ENCODE measurements at places on chromosomes 3 and 15.

DNA sequence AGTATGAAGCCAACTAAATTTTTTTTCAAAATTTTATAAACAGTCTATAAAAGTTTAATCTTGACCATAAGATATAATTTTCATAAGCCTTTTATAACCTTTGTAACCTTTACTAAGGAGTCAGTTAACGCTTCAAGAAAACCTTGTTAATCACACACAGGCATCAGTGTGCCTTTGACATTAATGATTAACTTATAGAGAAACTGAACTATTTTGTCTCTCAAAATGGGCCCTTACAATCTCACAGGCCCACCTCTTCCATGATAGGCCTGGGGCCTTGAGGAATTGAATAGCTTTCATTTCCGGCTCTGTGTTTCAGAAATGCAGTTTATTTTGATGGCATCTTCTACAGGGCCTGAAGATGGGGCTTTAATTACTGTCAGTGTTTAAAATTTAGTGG, 70.1 kb downstream of the CD200 start:
- DNase-seq, result no peak

GRCh38 chr15:101496198-101496986, 6.9 kb upstream of the PCSK6 start:
- no peak for DNase-seq

DNA sequence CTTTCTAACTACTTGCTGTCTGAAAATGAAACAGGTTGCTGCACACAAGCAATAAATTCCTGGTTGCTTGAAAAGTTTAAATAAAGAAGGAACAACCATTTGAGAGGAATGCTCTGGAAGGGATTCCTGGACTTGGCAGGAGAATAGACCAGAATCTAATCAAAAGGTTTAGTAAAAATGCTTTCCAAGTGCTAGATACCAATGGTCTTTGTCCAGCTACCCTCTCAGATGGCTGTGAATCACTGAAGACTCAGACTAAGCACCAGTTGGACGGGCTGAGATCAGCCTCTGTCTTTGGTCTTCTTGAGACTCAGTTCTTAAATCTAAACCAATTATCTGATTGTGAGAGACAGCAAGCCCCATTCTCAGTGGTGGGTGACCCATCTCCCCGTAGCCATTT, 27.7 kb upstream of the LPP start:
- DNase-seq, result peak; percentile 40

DNA sequence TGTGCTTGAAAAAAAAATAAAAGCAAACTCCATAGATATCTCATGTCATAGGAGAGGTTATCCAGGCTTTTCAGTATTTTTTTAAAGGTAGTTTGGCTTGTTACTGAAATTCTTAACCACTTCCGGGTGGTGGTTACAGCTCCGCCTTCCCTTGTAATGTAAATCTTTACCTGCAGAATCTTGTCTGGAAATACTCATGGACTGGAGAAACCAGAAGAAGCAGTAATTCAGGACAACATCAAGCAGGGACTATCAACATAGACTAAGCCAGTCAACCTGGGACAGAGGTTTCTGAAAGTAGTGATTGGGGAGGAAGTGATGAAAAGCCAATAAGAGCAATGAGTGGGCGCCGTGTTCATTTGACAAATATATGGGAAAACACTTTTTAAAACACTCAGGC, 78.9 kb upstream of the SKOR1 start:
- no peak for DNase-seq

DNA sequence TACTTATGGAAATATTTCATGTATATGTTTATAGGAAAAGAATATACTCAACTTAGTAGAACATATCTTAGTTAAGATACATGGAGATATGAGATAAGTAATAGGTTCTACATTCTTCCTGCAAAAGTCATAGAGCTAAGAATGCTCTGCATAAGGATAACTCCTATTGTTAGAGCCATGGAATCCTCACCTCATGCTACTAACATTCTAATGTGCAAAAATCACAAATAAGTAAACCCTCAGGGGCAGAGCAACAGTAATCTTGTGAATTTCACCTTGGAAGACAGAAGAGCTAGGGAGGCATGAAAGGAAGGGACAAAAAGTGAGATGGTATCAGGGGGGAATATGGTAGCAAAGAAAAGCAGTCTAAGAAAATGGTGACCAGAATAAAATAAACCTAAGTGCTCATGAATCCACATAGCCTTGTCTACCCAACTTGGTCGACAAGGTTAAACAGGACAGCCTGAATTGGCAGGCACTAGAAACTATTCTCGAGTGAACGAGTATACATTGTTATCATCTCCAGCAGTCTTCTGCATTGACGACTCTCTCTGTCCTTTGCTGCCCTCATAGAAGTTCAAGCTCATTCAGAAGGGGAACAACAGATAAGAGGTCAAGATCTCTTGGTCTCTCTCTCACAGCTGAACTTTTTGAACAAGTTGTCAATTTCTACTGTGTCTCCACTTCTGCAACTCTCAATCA, 52.8 kb downstream of the XRN1 start:
- DNase-seq, result no peak

GRCh38 chr3:20905210-20905805, 719.3 kb upstream of the SGO1 start:
- DNase-seq, result no peak

- no peak for DNase-seq
Observed at GRCh38 chr15:60130398-60130797, 126.3 kb downstream of the FOXB1 start.

DNA sequence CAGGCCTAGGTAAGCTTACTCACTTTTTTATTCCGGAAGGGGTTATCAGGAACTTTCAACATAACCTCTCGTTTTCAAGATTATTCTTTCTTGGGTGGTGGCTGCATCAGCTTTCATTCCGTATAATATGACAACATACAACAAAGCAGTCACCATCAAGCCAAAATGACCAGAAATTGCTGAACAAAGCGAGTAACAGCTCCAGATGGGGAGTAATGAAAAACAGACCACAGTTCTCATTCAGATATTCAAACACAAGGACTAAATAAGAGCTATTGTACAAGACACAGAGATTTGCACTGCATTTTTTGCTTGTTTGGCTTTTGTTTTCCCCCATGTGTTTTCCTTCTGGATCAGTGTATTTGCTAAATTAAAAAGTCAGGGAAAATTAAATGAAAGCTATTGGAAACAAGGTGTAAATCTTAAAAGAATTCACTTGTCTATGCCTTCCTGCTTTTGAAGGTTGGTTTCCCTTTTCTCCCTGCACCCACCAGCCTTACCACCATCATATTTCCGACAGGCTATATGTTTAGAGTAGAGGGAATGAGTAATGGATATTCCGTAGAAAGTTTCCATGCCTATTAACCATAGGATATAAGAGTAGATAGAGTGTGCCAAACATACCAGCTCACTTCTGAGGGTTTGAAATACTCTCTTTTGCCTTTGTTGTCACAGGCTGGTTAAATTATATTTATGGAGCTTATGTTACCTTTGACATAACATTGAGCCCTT, 213.6 kb downstream of the RBMS3 start:
- DNase-seq, result peak; percentile 56

DNA sequence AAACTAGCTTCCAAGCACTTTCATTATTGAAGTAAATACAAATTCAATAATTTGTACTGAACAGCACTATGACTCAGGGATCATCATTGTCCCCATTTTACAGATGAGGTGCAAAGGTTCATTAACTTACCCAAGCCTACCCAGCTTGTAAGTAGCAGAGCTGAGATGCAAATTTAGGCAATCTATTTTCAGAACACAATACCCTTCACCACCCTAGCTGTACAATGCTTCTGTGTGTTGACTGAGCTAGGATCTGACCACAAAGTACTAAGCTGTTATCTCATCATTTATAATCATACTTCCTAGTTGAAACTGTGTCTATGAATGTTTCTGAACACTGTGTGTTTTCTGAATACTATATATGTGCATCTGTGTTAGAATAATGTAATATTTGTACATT, 3.2 kb upstream of the ILDR1 start:
- no peak for DNase-seq

Data from GM03348 (cell line).